ENCODE measurements at places on chromosomes 12 and 14.

DNA sequence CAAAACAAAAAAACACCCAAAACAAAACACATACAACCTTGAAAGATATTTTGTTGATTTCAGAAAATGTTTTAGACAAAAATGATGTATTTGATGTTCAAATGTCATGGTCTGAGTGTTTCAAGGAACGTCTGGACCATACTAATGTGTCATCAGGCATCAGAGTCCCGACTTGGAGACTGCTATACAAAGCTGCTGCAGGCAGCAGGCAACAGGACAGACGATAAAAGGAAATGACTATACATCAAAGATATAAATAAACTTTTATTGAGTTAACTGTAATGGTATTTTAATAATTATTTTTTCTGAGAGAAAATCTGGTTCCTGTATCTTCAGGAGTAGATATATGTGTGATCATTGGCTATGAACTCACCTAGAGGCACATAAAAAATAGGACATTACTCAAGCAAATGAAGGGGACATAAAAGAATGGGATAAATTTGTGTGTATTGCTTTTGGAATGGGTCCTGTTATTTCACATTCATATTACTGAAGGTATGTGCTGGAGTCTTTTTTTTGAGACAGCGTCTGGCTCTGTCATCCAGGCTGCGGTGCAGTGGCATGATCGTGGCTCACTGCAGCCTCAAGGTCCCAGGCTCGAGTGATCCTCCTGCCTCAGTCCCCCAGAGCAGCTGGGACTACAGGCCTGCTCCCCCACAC, 87.3 kb upstream of the HECTD1 start:
- DNase-seq, result no peak

DNA sequence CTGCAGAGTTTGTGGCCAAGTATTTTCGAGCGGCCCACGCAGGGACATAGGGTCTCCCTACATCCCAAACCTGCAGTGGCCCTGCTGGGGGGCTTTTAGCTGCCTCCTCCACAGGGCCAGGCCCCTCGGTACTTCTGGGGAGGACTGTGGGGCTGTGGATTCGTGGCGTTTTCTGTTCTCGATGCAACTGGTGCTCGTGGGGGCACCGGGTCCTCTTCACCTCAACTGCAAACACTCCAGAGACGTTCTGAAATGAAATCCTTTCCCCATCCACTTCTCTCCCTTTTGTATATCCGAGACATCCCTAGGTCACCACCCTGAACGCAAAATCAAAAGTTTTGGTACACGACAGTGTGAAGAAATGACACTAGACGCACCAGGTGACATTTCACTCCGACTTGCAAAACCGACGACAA, 2.3 kb downstream of the RFX4 start:
- DNase-seq, result no peak

DNA sequence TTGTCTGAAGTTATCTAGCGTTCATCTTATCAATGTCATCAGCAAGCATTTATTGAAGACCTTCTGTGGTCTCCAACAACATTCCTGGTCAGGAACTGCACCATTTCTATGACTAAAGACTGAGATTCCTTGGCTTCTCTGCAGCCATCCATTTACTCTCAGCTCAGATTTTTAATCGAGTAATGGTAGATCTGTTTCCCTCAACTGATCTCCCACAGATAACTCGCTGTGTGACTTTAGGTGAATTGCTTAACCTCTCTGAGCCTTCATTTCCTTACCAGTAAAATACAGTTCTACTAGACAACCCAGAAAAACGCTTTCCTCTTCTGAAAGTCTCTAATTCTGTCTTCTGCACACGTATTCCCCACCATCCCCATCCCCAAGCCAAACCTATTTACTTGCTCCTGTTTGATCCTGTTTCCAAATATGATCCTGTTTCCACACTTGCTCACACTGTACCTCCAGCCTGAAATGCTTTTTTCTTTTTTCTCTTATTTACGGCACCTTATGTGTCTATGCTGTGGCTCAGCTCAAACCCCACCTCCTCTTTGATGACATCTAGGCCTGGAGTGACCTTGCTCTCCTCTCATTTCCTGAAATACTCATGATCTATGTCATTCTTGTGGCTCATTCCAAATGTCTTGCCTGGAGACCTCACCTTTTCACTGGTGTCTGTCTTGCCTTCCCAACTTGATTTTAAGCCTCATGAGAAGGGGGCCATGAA, 21.8 kb downstream of the PLXNC1 start:
- DNase-seq, result no peak

DNA sequence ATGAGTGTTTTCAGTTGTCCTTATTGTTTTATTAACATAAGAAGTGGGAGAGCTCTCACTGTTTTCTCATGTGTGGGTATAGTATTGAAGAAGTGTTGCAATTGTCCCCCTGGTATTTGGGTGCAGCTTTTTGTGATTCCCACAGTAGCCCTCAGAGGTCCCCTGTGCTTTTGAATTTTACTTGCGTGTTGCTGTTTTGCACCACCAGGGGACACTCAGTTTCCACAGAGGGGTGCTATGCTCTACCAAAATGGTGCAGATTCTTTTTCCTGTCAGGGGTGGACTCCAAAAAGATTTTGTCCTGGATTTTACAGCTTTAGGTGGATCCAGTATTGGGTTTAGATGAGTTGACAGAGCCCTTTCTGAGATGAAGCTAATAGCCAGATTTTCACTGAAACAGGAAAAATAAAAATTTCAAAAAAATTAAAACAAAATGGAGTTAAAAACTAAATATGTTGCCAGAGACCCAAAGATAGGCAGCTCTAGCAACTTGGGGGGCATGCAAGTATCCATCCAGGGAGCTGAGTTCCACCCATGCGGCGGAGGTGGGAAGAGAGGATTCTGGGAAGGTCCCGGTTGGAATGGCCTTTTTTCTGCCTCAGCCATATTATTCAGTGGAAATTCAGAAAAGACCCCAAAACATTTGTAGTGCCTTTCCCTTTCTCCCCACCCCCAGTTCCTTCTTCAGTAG, 50.2 kb downstream of the TTLL5 start:
- peak; percentile 18 for DNase-seq

DNA sequence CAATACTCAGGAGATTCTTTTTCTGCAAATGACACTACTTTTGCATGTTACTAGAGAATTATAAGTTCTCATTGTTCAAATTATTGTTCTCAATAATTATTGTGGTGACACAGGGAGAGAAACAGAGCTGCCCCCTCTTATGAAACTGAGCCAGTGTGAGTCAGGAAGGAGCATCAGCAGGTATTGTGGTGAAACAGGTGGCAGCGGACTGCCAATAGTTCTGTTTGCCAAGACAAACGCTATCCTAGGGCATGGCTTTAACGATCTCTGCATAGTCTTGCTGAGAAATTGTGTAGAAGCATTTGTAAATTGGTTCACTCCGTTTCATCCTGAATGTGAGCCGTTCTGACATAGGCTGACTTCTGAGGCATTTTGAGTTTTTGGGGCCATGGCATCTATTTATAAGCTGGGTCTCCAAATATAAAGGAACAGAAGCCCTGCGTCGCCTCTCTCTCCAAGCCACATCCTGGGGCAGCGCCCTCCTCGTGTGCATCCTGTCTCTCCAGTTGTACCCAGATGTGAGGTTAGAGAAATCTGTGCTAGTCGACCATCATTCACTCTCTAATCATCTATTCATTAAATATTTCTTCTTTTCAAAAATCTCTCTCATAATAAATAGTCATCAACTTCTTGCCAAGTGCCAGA, 15.8 kb upstream of the PPP4R4 start:
- DNase-seq, result peak; percentile 32

DNA sequence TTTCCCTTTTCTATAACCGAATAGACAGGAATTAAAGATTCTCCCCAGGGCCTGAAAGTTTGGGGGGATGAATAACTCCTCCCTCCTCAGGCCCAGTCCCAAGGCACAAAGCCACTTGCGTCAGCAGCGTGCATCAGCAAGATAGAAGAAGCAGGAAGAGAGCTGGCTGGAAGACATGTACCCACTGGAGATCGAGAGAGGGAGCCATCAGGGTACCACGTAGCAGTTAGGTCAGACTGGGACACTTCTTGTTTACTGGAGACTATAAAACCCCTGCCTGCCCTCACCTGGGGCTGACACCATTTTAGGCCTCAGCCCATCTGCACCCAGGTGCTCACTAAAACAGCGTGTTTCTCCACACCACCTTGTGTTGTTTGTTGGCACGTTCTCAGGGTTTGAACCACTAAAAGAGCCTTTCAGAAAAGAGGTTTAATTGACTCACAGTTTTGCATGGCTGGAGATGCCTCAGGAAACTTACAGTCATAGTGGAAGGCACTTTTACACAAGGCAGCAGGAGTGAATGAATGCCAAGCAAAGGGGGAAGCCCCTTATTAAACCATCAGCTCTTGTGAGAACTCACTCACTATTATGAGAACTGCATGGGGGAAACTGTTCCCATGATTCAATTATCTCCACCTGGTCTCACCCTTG, 93.2 kb downstream of the TMTC3 start:
- no peak for DNase-seq

DNA sequence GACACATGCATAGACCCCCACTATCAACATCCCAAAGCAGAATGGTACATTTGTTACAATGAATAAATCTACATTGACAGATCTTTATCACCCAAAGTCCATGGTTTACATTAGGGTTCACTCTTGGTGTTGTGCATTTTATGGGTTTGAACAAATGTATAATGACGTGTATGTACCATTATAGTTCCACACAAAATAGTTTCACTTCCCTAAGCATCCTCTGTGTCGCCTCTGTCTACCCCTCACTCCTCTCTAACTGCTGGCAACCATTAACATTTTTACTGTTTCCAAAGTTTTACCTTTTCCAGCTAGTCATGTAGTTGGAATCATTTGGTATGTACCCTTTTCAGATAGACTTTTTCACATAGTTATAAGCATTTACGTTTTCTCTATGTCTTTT, 69.5 kb upstream of the LMO3 start:
- no peak for DNase-seq
